ENCODE measurements at places on chromosomes 11 and 22.

DNA sequence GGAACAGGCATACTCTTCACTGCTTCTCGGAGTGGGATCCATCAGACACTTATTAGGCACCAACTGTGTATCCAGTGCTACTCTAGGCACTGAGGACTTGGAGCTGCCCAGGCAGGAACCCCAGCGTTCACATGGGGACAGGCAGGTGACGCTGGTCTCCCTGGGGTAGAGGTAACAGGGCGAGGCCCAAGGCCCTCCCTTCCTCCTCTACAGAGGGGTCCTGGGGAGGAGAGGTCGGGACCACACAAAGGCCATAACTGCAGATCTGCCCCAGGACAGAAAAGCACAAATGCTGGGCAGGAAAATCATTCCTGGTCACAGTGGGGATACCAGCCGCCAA is 262.2 kb downstream of the BRD1 start:
- DNase-seq, result no peak

DNA sequence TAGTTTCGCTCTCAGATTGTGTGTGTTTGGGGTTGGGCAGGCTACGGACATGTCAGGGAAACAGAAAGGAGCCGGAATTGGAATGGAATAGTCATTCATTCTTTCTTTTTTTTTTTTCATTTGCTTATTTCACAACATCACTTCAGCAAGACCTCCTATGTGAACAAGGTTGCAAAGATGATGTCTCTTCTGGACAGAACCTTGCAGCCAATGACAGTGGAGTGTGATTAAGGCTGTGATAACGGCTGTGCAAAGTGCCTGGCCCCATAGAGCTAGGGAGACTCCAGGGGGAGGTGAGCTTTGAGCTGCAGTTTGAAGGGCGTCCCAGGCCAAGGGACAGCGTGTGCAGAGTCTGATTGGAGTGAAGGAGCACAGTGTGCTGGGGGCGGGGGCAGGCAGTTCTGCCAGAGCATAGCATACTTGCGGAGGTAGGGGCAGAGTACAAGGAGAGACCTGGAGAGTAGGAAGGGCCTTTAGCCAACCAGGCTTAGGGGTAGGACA is 3.4 kb downstream of the TIGD3 start:
- no peak for DNase-seq

- no peak for DNase-seq
These were observed 62.1 kb downstream of the ADAMTS15 start for GRCh38 chr11:130510407-130511006.

GRCh38 chr11:61978703-61979661 is 11.5 kb upstream of the FTH1 start:
- no peak for DNase-seq

DNA sequence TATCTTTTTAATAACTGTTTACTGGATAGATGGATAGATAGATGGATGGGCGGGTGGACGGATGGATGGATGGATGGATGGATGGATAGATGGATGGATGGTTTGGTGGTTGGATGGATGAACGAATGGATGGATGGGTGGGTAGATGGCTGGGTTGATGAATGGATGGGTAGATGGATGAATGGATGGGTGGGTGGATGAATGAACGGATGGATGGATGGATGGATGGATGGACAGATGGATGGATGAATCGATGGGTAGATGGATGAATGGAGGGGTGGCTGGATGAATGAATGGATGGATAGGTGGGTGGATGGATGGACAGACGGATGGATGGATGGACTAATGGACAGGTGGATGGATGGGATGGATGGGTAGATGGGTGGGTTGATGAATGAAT is 13.8 kb upstream of the SLC22A12 start:
- no peak for DNase-seq

- no peak for DNase-seq
These were observed 128.3 kb downstream of the CRYBB2 start for GRCh38 chr22:25347752-25348102.

- DNase-seq, result no peak
These were observed at the start of gene KCNQ1 for GRCh38 chr11:2444821-2445745. KCNQ1 (plus strand) TSS chr11:2445008; CDS start chr11:2445099, 91 bp downstream.

GRCh38 chr11:134033696-134034491 is 35.0 kb upstream of the JAM3 start:
- peak; percentile 56 for DNase-seq

DNA sequence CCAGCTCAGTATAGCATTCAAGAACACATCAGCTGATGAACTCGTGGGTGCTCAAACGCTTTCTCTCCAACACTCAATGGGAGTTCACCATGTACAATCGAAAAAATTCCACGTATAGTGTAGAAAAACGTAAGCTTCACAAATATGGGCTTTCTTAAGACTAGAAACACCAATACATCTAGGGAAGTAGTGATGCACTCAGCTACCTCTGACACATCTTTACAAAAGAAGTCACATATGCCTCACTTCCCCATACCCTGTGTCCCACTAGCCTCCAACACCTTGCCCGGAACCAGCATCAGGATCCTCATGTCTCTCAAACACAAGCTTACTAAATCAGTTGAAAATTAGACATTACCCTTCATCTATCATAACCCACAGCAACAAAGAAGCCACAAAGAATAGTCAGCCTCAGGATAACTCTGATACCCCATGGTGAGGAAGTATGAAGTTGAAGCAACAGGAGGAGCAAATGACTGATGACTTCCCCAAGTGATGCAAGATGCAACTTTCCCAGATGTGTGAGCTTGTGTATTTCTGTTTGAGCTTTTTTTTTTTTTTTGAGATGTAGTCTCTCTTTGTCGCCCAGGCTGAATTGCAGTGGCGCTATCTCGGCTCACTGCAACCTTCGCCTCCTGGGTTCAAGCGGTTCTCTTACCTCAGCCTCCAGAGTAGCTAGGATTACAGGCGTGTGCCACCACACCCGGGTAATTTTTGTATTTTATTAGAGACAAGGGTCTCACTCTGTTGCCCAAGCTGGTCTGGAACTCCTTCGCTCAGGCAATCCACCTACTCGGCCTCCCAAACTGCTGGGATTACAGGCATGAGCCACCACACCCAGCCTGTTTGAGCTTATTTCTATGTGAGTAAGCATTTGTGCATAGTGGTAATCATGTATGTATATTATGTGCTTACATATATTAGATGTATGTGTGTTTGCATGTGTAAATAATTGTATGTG is 8.5 kb upstream of the DENND5A start:
- no peak for DNase-seq

Measured in activated effector memory CD4-positive, alpha-beta T cell treated with Interleukin-2 at 50 U/mL for 16 hours (primary cell).